ENCODE measurements at places on chromosomes 1 and 21. TPM values are rescaled to one million over a fixed set of nuclear protein-coding genes. Genes with fewer than 3 reads are reported as not detected.
A peak's percentile ranks its signal among the peaks of the same experiment; 100 is the strongest.

- peak overlapping the region; percentile 99 for H3K27ac ChIP-seq
- peak overlapping the region; percentile 90 for H3K4me3 ChIP-seq
- H3K27me3 ChIP-seq: no peaks in the 10 kb centered on the region
- H3K36me3 ChIP-seq: peaks cover 26% of the 10 kb centered on the region
Measured at GRCh38 chr1:234608911-234609690, 877 bp downstream of the IRF2BP2 start.

DNA sequence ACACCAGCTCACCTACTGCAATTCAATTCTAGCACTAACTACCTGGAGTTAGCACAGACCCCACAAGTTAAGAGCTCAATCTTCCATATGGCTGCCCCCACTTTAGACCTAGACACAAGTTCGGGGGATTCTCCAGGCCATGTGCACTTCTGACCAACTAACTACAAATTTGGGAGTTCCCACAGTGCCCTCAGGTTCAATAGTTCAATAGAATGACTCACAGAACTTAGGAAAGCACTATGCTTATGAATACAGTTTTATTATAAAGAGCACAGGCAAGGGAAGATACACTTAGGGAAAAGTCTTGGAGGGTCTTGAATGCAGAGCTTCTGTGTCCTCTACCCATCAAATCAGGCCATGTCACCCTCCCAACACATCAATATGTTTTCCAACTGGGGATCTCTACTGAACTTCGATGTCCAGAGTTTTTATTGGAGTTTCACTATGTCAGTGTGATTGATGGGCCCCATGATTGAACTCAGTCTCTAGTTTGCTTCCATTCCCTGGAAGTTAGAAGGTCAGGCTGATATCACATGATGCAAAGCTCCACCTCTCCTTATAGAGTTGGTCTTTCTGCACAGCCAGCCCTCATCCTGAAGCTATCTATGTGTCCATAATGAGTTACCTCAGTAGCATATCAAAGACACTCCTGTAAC, 46.1 kb downstream of the RAVER2 start:
- no peak overlapping the region for H3K27ac ChIP-seq
- no peaks in the 10 kb centered on the region for H3K4me1 ChIP-seq
- no peaks in the 10 kb centered on the region for H3K27me3 ChIP-seq
- DNase-seq: no peak

GRCh38 chr1:174204697-174205308, 45.5 kb downstream of the RABGAP1L start:
- no peak overlapping the region for H3K27ac ChIP-seq
- peaks cover 12% of the 10 kb centered on the region for H3K4me1 ChIP-seq
- no peaks in the 10 kb centered on the region for H3K36me3 ChIP-seq
- no peak overlapping the region for H3K4me3 ChIP-seq

GRCh38 chr1:1920608-1921458, 1.8 kb upstream of the TMEM52 start:
- no peak overlapping the region for H3K4me3 ChIP-seq
- peak; percentile 63 for DNase-seq
- no peaks in the 10 kb centered on the region for H3K36me3 ChIP-seq

Gene OR2M3
- not detected for polyA plus RNA-seq

Gene BNIPL
- 0.04 TPM for polyA plus RNA-seq

Gene NBPF10
- 0.43 TPM for polyA plus RNA-seq

Measured in psoas muscle (tissue), 8 donors.